Nephron progenitor cell (in vitro differentiated cells): ENCODE measurements at places on chromosomes 6 and 20.

DNA sequence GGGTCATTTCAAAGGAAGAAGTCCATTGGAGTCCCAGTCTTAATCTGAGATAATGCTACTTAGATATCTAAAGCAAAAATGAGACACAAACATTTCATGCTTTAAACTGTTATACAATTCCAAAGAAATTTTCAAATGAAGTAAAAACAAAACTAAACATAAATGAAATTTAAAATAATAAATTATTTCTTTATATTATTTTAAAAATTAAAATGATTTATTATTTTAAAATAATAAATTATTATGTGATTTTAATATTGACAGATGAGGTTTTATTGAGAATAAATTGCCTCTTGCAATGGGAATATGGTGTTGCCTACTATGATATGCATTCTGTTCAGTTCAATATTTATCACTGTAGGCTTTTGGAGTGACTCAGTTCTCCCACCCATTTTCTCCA, 93.7 kb upstream of the BACH2 start:
- peaks cover 10% of the 10 kb centered on the region for H3K27me3 ChIP-seq
- no peak overlapping the region for H3K27ac ChIP-seq
- H3K36me3 ChIP-seq, result no peaks in the 10 kb centered on the region
- peaks cover 38% of the 10 kb centered on the region for H3K4me1 ChIP-seq
- no peak for DNase-seq

GRCh38 chr20:55271371-55271770, 733.9 kb downstream of the CBLN4 start:
- H3K27ac ChIP-seq, result no peak overlapping the region
- DNase-seq, result no peak
- no peaks in the 10 kb centered on the region for H3K36me3 ChIP-seq

DNA sequence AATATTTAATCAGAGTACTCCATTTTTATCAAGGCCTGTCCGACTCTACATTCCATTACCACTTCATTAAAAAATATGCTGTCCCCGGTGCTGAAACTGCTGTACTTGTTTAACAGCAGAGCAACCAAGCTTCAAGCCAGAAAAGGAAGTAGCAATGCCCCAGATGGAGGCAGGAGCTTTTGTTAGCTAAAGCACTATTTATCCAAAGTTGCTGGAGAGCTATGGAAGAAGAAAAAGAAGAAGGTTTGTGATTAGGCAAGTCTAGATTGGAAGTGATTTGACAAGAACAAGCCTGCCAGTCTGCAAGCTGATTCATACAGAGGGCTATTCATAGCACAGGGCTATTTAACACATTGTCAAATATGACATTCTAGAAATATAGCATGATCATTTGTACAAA, 160.9 kb upstream of the SPTLC3 start:
- no peak overlapping the region for H3K27ac ChIP-seq
- H3K27me3 ChIP-seq, result peaks cover 7% of the 10 kb centered on the region
- no peak overlapping the region for H3K4me3 ChIP-seq
- DNase-seq, result peak; percentile 10
- H3K36me3 ChIP-seq, result no peaks in the 10 kb centered on the region
- H3K4me1 ChIP-seq, result peaks cover 21% of the 10 kb centered on the region

- H3K27me3 ChIP-seq, result peaks cover 7% of the 10 kb centered on the region
- no peak overlapping the region for H3K4me3 ChIP-seq
- H3K4me1 ChIP-seq, result no peaks in the 10 kb centered on the region
- no peaks in the 10 kb centered on the region for H3K36me3 ChIP-seq
- H3K27ac ChIP-seq, result no peak overlapping the region
These were observed 175.7 kb downstream of the LINC00237 start for GRCh38 chr20:20930500-20930899.

GRCh38 chr6:100177956-100178355, 183.9 kb upstream of the MCHR2 start:
- H3K36me3 ChIP-seq, result peaks cover 31% of the 10 kb centered on the region
- H3K27me3 ChIP-seq, result no peaks in the 10 kb centered on the region
- no peak overlapping the region for H3K4me3 ChIP-seq
- H3K27ac ChIP-seq, result no peak overlapping the region
- peaks cover 66% of the 10 kb centered on the region for H3K4me1 ChIP-seq
- DNase-seq, result no peak

DNA sequence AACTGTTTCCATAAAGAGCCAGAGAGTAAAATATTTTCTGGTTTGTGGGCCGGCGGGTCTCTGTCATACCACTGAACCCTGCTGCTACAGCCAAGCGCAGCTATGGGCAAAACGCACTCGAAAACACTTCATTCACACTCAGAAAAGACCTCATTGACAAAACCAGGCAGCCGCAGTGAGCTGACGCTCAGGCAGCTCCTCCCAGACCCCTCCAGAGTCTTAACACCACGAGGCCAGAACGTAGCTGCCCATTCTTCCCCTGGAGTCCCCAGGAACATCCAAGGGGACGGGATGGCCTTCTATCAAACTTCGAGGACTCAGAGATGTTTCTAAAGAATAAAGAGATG, 35.6 kb upstream of the ZBP1 start:
- H3K27ac ChIP-seq, result no peak overlapping the region
- H3K4me3 ChIP-seq, result no peak overlapping the region
- peaks cover 43% of the 10 kb centered on the region for H3K4me1 ChIP-seq
- no peaks in the 10 kb centered on the region for H3K27me3 ChIP-seq
- H3K36me3 ChIP-seq, result peaks cover 3% of the 10 kb centered on the region

- no peak overlapping the region for H3K27ac ChIP-seq
- H3K4me1 ChIP-seq, result peaks cover 22% of the 10 kb centered on the region
- peaks cover 5% of the 10 kb centered on the region for H3K36me3 ChIP-seq
- H3K4me3 ChIP-seq, result peak overlapping the region; percentile 73
These were observed 117.6 kb downstream of the MYLK4 start for GRCh38 chr6:2632976-2633584.

DNA sequence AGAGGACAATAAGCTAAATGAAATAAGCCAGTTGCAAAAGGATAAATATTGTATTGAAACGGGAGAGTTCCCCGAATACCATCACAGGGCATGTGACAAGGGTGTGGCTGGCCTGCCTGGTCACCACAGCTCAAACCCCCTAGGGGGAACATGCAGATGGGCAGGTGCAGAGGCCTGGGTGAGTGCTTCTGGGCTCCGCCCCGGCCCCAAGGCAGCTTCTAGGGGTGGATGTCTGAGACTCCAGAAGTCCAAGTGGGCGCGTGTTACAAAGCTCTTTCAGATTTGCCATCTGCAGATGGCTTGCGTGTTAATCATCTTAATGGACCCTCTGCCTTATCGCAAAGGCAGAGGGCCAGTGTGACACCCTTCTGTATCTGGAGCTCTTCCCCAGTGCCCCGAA, 559.2 kb upstream of the IMPG1 start:
- peaks cover 2% of the 10 kb centered on the region for H3K27me3 ChIP-seq
- H3K4me3 ChIP-seq, result no peak overlapping the region
- no peaks in the 10 kb centered on the region for H3K4me1 ChIP-seq
- no peaks in the 10 kb centered on the region for H3K36me3 ChIP-seq
- no peak overlapping the region for H3K27ac ChIP-seq
- no peak for DNase-seq

GRCh38 chr6:71153755-71154325, 134.8 kb upstream of the OGFRL1 start:
- H3K4me1 ChIP-seq, result no peaks in the 10 kb centered on the region
- H3K4me3 ChIP-seq, result no peak overlapping the region
- no peaks in the 10 kb centered on the region for H3K36me3 ChIP-seq
- no peak for DNase-seq

- H3K4me3 ChIP-seq, result no peak overlapping the region
- H3K27me3 ChIP-seq, result no peaks in the 10 kb centered on the region
- peaks cover 6% of the 10 kb centered on the region for H3K36me3 ChIP-seq
- no peaks in the 10 kb centered on the region for H3K4me1 ChIP-seq
- no peak for DNase-seq
- H3K27ac ChIP-seq, result no peak overlapping the region
These were observed 24.0 kb downstream of the MAPK13 start for GRCh38 chr6:36154286-36154685.

- no peak overlapping the region for H3K27ac ChIP-seq
- H3K4me3 ChIP-seq, result no peak overlapping the region
- DNase-seq, result no peak
- H3K36me3 ChIP-seq, result no peaks in the 10 kb centered on the region
- no peaks in the 10 kb centered on the region for H3K27me3 ChIP-seq
- H3K4me1 ChIP-seq, result peaks cover 39% of the 10 kb centered on the region
These were observed 35.4 kb upstream of the HFE start for GRCh38 chr6:26051665-26052310.

- H3K27ac ChIP-seq, result no peak overlapping the region
- H3K4me1 ChIP-seq, result no peaks in the 10 kb centered on the region
- DNase-seq, result no peak
- H3K4me3 ChIP-seq, result no peak overlapping the region
These were observed 1.1 kb downstream of the TBP start for GRCh38 chr6:170555305-170555704.

GRCh38 chr6:115909923-115910546, 150.7 kb downstream of the FRK start:
- H3K27ac ChIP-seq, result no peak overlapping the region
- H3K4me1 ChIP-seq, result no peaks in the 10 kb centered on the region
- H3K36me3 ChIP-seq, result no peaks in the 10 kb centered on the region
- no peak for DNase-seq

DNA sequence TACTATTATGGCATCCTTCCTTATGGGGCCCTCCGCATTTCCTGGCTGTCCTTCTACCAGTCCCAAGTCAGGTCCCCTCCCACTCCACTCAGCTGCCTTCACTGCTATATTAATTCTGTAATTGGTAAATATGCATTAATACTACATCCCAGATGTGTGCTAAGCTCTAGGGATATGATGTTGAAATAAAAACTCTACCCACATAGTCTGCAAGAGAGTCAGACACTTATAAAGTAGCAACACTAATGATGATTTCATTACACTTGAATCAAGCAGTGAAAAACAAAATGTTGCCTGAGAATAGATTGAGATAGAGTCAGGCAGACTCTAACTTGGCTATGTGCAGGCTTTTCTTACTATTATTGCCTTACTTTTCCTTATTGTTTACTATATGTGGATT, 62.4 kb downstream of the AIG1 start:
- H3K4me3 ChIP-seq, result no peak overlapping the region
- H3K36me3 ChIP-seq, result peaks cover 47% of the 10 kb centered on the region
- no peak for DNase-seq
- H3K27ac ChIP-seq, result no peak overlapping the region
- no peaks in the 10 kb centered on the region for H3K27me3 ChIP-seq

DNA sequence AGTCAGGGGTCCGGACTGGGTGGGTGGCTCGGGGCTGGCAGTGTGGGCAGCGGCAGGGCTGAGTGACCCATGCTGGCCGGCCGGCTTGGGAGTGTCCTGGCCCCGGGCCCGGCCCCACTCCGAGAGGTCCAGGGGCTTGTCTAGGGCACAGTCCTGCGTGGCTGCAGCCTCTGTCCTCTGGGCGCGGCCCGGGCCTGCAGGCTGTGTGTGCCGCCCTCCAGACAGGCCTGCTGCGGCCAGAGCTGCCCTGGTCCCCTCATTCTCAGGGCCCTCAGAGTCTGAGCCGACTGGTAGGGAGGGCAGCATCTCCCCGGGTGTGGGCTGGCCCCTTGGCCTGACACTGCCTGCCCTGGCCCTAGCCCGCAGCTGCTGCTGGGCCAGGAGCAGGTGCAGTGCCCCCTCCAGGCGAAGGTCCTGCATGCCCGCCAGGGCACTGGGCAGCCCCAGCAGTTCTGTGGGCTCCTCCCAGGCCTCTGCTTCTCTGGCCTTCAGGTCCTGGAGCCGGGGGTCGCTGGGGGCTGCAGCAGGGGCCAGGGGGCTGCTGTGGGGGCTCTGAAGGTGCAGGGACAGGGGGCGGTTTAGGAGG, 6.9 kb upstream of the CABLES2 start:
- no peak overlapping the region for H3K4me3 ChIP-seq
- peaks cover 24% of the 10 kb centered on the region for H3K27me3 ChIP-seq
- H3K36me3 ChIP-seq, result no peaks in the 10 kb centered on the region
- no peak for DNase-seq
- H3K4me1 ChIP-seq, result peaks cover 12% of the 10 kb centered on the region

DNA sequence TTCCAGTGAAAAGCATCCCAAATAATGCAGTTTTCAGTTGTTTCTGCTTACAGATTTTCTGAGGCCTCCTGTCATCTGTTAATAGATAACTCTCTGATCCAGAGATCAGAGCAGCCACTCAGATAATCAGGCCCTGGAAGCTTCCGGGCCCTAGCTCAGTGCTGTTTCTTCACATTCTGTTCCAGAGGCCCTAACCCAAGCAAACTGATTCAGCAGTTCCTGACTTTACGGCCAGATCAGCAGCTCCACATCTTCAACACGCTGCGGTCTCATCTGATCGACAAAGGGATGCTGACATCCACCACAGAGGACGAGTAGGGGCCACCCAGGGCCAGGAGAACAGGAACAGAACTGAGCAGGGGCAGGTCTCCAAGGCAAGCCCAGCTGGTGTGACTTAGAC, 63.1 kb downstream of the CDS2 start:
- H3K36me3 ChIP-seq, result peaks cover 16% of the 10 kb centered on the region
- no peak overlapping the region for H3K4me3 ChIP-seq
- no peaks in the 10 kb centered on the region for H3K27me3 ChIP-seq
- no peak for DNase-seq
- peak overlapping the region; percentile 48 for H3K27ac ChIP-seq

DNA sequence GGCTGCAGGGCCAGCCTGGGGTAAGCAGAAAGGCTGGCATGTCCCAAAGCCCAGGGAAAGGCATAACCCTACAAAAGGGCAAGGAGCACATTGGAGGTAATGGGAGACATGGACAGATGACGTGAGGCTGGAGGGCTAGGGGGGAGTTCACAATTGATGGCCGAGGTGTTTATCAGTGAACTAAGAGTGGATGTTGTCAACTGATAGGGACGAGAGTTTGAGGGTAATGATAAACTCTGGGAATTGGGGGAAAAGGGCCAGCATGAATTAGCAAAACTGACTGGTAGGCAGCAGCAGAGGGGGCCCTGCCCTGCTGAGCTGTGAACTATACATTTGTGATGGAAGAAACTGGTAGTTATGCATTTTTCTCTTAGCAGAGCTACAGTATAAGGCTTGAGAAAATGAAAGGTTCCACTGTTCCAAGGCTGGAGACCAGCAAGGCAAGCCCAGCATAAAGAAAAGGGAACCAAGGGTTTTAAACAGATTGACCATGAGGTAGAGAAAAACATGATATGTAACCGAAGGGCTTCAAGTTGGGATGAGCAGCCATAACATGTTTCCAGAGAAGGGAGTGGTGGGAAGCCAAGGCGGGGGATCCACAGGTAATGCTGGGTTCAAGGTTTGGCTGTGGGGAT, 98.1 kb upstream of the MLN start:
- H3K4me1 ChIP-seq, result peaks cover 62% of the 10 kb centered on the region
- H3K36me3 ChIP-seq, result no peaks in the 10 kb centered on the region
- peaks cover 14% of the 10 kb centered on the region for H3K27me3 ChIP-seq
- no peak for DNase-seq
- no peak overlapping the region for H3K4me3 ChIP-seq

DNA sequence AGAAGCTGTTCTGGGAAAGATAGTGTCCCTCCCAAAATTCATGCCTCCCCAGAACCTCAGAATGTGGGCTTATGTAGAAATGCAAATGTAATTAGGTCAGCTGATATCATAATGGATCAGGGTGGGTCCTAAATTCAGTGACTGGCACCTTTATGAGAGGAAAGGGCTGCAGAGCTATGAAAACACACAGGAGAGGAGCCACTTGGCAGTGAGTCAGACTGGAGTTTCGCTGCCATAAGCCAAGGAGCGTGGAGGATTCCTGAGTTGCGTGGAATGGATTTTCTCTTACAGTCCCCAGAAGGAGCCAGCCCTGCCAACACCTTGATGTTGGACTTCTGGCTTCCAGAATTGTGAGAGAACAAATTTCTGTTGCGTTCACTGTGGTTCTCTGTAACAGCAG, 249.8 kb upstream of the PMEPA1 start:
- H3K36me3 ChIP-seq, result no peaks in the 10 kb centered on the region
- peaks cover 26% of the 10 kb centered on the region for H3K27me3 ChIP-seq
- H3K27ac ChIP-seq, result no peak overlapping the region
- peaks cover 81% of the 10 kb centered on the region for H3K4me1 ChIP-seq
